ENCODE measurements at places on chromosomes 2 and 18. TPM values are rescaled to one million over a fixed set of nuclear protein-coding genes. Genes with fewer than 3 reads are reported as not detected.

HPCAL1 gene
- total RNA-seq, result 10.5 TPM

DNA sequence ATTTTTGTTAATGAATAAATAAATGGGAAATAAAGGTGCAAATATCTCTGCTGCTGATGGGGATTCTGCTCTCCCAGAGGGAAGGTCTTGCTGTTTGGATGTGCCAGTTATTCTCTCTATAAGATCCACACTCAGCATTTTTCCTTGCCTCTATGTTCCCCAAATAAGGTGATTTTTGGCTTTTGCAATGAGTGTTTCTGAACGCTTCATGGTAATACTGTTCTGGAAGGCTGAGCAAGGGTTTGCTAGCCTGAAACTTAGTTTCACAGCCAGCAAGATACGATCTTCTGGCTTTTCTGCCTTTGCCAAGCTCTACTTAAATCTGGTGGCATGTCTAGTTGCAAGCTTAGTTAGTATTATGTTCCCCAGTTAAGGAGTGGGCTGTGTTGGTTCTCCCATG, 114.6 kb downstream of the LPIN1 start:
- DNase-seq, result no peak

- DNase-seq, result no peak
Measured at GRCh38 chr2:173511942-173512341, 157.3 kb downstream of the CDCA7 start.

DNA sequence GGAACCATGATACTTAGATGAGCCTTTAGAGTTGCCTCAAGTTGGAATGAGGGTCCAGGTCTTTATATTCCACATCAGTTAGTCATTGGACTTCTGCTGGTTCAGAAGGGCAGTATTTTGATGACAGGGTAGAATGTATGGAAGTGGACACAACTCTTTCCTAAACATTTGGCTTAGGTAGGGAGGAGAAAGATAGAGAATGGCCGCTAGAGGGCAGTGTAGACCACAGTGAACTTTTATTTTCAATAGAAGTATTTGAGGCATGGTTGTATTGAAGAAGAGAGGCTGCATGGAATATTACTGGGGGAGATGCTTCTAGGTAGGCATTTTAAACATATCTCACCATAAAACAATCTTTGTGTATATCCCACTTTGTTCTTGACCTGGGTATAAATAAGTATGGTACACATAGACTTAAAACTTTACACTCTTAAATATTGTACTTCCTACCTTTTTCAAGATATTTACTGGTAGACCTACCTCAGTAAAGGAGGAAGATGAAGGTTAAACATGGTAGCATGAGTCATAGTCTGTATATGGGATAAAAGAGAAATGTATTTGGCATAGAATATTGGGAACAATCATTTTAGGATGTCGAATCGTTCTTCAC, 497.6 kb upstream of the FAM98A start:
- DNase-seq, result peak; percentile 58

- DNase-seq, result no peak
Measured at GRCh38 chr2:128281852-128282245, 36.8 kb downstream of the HS6ST1 start.

- DNase-seq, result no peak
Measured at GRCh38 chr2:113178891-113179290, 5.1 kb downstream of the PSD4 start.

Measured in WTC11 (cell line).